CD4-positive, alpha-beta T cell treated with Interleukin-10 for 1 hour (primary cell): ENCODE measurements at places on chromosomes 1 and 21.

DNA sequence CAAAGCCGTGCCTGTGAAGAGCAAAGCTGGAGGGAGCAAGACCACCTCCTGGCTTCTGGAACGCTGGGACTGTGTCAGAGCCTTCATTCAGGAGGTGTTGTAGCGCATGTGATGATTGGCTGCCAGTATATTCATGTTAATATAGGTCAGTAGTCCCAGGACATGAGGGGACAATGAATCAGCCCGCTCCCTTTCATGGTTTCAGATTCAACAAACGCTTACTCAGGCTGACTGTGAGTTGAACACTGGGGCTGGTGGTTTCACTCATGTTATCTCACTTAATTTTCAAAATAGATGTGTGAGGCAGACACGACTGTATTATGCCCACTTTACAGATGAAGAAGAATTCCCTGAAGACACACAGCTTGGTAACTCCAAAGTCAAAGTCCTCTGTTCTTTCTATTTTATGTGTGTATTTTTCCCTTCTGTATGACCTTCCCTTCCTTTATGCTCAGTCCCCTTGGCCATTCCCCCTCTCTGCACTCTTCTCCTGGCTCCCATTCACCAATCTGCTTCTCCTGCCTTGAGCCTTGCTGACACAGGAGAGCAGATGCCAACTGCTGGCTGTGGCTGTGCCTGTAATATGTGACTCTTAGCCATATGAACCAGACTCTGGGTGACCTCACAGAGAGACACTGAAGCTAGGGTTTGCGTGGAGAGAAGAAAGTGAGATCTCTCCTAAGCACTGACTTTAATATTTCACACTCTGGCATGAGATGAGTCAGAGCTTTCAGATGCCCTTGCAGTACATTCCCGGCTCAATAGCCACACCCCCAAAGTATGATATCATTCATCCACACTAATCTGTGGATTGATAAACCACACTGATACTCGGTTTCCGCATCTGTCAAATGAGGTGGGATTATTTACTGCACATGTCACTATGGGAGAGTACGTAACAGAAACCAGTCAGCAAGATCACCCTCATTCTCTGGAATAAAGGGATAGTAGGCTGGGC is 31.4 kb upstream of the KIRREL1 start:
- no peak for DNase-seq

DNA sequence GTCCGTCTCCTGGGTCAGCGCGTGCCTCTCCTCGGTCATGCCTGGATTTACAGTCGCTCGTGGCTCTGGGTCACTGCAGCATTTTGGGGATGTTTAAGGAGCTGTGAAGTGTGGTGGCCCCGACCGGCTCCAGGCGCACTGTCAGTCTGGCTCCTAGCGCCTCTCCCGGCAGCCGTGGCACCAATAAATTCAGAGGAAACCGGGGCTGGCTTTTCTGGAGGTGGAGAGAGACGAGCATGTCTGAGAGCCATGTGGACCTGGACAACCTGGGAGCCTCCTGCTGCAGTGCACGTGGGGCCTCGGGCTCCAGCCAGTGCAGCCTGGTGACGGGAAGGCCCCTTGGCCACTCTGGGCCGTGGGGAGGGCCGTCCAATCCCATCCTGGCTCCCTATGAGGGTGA is 17.1 kb downstream of the PLCH2 start:
- no peak for DNase-seq

- DNase-seq = no peak
These were observed 8.6 kb downstream of the RIIAD1 start for GRCh38 chr1:151729966-151730291.

GRCh38 chr1:168728473-168729404 is at the start of gene DPT:
DPT (minus strand) TSS chr1:168729206; CDS start chr1:168729174, 32 bp downstream.
- DNase-seq = no peak

DNA sequence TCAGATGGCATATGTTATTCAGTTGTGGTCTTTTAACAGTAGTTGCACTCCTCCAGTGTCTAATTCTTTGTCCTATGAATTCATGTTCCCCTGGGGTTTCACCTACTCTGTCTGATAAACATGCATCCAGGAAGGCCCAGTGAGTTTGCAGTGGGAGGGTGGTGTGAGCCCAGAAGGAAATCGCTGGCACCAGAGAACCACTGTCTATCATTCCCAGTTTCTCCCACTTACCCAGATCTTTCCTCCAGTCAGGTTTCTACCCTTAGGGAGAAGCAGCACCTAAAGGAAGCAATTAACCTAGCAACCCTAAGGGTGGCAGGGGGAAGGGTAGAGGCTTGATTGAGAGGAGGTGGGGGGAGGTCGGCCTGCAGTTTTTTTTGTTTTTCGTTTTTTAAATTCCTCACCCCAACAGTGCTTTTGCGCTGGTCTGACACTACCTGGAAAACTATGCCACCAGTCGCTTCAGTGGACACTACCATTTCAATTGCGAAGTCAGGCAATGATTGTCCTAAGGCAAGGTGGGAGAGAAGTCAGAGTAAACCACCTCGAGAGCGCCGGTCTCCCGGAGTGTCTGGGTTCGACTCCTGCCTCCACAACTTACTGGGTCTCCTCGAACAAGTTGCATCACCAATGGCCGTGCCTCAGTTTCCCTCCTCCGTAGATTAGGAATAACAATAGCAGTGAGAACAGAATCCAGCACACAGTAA is 766 bp upstream of the SLC44A3 start:
- no peak for DNase-seq

GRCh38 chr1:235556807-235557206 is 52.6 kb upstream of the B3GALNT2 start:
- DNase-seq = no peak

- DNase-seq = no peak
These were observed 82.1 kb downstream of the TTC3 start for GRCh38 chr21:37155186-37155585.

DNA sequence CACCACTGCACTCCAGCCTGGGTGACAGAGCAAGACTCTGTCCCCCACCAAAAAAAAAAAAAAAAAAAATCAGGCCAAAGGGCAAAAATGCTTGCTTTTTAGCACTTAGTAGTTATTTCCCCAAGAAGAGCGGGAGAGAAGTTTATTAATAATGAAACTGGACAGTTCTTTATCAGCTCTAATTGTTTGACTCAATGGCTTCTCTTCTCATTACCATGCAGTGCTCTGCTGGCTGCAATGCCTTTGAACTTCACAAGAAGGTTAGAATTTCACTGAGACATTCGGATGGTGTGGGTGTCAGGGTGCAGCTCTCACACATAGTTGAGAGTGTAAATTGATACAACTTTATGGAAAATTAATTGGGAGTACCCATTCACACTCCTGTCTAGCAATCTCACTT is 63.7 kb downstream of the EDARADD start:
- DNase-seq = no peak
